NCI-H2029 treated with DMSO at 0.1 percent for 48 hours (cell line): ENCODE measurements at places on chromosomes 16 and 17.

- no peak for DNase-seq
These were observed 2.5 kb upstream of the CORO6 start for GRCh38 chr17:29625037-29625750.

DNA sequence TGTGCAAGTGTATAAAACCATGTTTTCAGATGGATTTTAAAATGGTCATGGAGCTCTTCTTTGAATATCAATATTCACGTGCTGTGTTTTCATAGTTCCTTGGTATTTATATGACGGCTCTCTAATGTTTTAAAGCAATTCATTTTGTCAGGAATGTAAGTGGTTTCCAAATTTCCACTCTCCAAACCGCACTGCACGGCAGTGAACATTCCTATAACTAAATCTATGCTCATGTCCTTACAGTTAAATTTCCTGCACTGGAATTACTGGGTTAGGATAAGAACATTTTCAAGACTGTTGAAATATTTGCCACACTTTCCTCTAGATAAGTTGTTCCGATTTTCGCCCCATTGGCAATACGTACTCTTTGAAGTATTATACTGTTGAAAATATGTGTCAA, 398.9 kb downstream of the PMP22 start:
- DNase-seq = no peak

DNA sequence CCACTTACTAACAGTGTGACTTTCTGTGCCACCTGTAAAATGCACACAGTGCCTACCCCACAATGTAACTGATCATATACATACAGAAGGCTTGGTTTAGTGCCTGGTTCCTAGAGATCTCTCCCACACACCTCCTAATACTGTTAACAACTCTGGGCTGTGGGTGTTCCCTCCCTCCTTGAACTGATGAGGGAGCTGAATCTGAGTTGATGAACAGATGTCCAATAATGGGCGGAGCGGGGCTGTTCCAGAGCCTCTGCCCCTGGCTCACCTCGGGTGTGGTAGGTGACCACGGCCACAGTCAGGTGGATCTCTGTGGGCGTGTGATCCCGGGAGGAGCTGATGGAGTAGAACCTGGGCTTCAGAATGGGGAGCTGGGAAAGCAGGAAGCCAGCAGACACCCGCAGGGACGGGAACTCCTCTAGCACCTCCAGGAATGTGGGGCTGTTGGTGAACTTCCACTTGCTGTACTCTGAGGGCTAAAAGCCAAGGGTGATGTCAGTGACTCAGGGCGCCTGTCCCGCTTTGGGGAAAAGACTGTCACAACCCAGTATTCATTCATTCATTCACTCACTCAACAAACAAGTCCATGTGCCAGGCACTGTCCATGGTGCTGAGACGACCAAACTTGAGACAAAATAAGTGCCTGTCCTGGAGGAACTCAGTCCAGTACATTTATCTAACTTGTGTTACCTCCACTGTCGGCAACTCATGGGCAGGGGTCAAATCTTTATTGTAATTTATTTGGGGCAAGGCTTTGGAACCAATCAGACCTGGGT, 37.6 kb downstream of the NOS2 start:
- no peak for DNase-seq

GRCh38 chr17:31386542-31387075, 4.9 kb upstream of the RAB11FIP4 start:
- DNase-seq = no peak

GRCh38 chr17:16104189-16104588, 104.6 kb downstream of the TTC19 start:
- no peak for DNase-seq

DNA sequence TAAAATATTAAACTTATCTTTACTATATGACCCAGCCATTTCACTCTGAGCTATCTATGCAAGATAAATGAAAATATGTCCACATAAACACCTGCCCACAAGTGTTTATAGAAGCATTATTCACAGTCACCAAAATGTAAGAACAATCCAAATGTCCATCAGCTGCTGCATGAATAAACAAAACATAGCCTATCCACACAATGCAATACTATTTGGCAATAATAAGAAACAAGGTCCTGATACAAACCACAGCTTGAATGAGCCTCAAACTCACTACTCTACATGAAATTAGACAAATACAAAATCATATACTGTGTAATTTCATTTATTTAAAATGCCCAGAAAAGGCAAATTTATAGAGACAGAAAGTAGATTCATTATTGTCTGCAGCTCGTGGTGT, 355.1 kb downstream of the CDH8 start:
- DNase-seq = no peak

GRCh38 chr17:59506894-59507726, 58.3 kb upstream of the DHX40 start:
- DNase-seq = no peak

GRCh38 chr16:31416371-31416770, 11.8 kb downstream of the COX6A2 start:
- DNase-seq = no peak

- no peak for DNase-seq
These were observed 83.3 kb downstream of the WDR59 start for GRCh38 chr16:74901606-74902005.

GRCh38 chr17:82236142-82236971, 7.5 kb downstream of the SLC16A3 start:
- peak; percentile 41 for DNase-seq

- no peak for DNase-seq
These were observed 127.2 kb downstream of the CDH8 start for GRCh38 chr16:61909074-61909473.

DNA sequence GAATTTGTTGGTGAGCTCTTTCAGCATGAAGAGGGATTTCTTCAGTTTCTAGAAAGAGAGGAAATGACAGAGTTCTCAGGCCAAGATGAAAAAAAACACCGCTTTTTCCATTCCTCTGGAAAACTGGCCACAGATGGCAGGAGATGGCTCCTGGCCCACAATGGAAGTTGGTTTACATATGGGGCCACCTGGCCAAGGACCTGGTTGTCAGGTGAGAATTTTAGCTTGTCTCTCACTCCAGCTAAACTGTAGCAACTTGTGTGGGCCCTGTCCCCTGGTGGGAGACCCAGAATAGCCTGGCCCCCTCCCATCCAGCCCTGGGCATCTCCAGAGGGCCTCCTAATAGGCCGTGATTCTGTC, 33.6 kb downstream of the LGALS9 start:
- DNase-seq = no peak

- DNase-seq = no peak
These were observed 51.5 kb downstream of the NDEL1 start for GRCh38 chr17:8487130-8487645.

DNA sequence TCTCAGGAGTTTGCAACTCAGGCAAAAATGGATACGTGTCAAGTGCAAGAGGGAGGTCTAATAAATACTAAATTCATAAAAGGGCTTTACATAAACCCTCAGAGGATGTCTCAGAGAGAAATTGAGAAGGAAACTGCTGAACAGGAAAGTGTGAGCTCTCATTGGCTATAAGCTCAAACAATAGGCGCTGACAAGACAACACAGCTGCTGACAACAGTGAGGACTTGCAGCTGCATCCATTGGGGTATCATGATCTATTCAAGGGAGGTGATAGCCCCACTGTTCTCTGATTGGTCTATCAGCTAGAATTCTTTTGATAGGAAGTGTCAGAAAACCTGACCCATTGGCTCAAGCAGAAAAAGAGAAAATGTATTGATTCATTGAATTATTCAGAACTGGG, 187.2 kb downstream of the CBLN1 start:
- no peak for DNase-seq

GRCh38 chr17:69473841-69474831, 59.6 kb downstream of the MAP2K6 start:
- DNase-seq = no peak

GRCh38 chr17:50181144-50181543, 15.3 kb downstream of the SGCA start:
- no peak for DNase-seq

DNA sequence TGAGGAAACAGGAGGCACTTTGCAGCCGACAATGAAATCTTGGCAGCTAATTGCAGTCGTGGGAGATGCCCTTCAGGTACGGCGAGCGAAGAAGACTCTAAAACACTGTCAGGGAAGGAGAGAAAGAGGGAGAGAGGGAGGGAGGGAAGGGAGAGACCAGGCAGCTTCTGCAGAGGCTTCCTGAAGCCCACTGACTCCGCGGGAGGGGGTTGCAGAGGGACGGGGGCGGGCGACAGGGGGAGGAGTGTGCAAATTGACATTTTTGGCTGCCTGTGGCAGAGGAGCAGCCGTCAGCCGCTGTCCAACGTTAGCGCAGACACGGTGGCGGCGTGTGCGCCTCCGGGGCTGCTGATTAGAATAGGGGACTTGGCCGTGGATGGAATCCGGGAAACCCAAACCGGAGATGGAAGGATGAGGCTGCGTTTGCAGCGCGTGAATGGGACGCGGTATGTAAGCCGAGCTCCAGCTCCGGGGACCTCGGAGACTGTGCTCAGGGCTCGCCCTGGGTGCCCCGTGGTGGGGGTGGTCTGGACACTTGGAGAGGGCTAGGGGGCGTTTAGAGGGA, 849.1 kb upstream of the RBFOX1 start:
- no peak for DNase-seq

- DNase-seq = no peak
These were observed 88.7 kb upstream of the CCL2 start for GRCh38 chr17:34166352-34166751.

- DNase-seq = no peak
These were observed 22.1 kb downstream of the SPACA3 start for GRCh38 chr17:33013596-33014375.

- DNase-seq = no peak
These were observed 27.5 kb downstream of the TOM1L2 start for GRCh38 chr17:17944743-17945142.

GRCh38 chr17:39740357-39741111, 2.8 kb downstream of the GRB7 start:
- DNase-seq = no peak

DNA sequence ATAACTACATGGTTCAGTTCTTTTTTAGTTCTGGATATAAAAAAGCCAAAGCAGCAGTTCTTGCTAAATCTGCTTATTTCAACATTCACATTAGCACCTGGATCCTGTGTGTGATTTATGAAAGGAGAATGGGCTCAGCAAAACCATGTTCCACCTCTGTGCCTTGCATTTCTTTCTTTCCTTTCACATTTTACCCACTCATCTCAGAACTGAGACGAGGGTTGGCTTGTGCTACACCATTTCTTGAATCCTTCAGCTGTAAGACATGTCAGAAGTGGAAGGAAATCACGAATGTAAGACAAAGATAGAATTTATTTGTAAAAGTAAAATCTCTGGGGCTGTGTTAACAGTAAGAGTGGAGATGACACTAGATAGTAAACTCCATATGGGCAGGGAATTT, 1.2 kb upstream of the UTP6 start:
- DNase-seq = no peak

GRCh38 chr17:29155227-29155965, 24.8 kb downstream of the MYO18A start:
- DNase-seq = no peak

GRCh38 chr17:75623386-75623785, 9.8 kb upstream of the SMIM5 start:
- DNase-seq = no peak

DNA sequence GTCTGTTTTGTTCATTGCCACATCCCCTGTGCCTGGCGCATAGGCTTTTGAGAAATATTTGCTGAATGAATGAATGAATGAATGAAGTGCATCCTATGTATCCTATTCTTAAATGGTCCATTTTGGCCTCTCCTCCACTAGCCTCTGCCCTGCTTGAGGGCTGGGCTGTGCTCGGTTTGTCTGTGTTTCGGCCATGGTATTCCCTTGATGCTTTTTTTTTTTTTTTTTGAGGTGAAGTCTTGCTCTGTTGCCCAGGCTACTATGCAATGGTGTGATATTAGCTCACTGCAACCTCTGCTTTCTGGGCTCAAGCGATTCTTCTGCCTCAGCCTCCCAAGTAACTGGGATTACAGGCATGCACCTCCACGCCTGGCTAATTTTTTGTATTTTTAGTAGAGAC, 110.1 kb downstream of the NTN1 start:
- no peak for DNase-seq

DNA sequence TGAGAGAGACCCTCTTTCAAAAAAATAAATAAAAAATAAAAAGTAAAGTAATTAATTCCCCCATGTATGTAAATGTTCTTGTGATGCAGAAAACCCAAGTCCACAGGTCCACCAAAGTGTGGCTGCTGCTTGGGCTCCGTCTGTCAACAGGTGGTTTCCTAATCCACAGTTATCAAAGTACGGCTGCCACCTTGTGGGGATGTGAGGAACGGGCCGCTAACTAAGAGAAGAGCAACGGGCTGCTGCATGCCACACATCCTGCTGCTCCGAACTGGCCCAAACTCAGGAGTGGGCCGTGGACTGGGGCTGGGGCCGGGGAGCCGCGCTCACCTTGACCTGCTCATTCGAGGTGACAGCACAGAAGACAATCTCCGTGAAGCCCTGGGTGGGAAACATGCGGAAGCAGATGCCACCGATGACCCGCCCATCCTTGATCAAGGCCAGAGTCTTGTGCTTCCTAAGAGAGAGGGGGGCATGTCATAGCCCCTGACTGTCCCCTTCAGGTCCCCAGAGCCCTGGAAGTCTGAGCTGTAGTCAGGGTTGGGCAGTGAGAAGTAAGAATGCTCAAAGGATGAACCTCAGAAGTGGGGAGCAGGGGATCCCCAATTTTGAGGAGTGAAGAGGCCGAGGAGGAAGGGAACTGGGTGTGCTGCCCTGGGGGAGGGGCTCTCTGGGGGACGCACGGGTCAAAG, 4.3 kb downstream of the KAT2A start:
- DNase-seq = peak; percentile 59

DNA sequence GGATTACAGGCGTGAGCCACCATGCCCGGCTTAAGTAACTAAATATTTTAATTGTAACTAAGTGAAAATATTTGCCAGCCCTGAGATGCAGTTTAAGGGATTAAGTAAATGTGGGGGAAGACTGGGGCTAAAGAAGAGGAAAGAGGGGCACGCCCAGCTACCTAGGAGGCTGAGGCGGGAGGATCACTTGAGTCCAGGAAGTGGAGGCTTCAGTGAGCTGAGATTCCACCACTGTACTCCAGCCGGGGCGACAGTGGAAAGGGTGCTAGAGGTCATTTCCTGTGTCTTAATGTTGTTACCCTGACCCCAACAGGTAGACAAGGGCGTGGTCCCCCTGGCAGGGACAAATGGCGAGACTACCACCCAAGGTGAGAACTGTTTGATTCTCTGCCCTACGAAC, 2.8 kb downstream of the ALDOA start:
- no peak for DNase-seq

GRCh38 chr17:43857957-43858600, 11.1 kb downstream of the CD300LG start:
- no peak for DNase-seq

DNA sequence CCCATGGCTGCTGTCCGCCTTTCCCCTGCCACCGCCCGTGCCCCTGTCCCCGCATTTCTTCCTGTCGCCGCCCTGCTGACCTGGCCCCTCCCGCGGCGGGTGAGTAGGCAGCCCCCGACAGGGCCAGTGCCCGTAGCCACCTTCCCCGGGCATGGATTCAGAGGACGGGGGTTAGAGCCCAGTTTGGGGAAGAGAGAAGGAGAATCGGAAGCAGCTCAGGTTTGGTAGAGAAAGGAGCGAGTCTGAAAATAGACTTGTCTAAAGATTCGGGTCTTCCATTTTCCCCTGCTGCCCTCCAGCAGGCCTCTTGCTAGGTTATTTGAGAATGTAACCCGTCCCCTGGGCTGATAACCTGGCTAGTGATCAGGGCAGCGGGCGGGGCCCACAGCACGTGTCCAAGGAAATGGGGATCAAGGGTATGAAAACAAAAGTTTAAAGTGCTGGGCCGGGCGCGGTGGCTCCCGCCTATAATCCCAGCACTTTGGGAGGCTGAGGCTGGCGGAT, 7.9 kb upstream of the CLDN9 start:
- no peak for DNase-seq
